ENCODE measurements at places on chromosomes 16 and 17. TPM values are rescaled to one million over a fixed set of nuclear protein-coding genes. Genes with fewer than 3 reads are reported as not detected.

- DNase-seq = no peak
These were observed 37.6 kb upstream of the KLHDC4 start for GRCh38 chr16:87803385-87803784.

DNA sequence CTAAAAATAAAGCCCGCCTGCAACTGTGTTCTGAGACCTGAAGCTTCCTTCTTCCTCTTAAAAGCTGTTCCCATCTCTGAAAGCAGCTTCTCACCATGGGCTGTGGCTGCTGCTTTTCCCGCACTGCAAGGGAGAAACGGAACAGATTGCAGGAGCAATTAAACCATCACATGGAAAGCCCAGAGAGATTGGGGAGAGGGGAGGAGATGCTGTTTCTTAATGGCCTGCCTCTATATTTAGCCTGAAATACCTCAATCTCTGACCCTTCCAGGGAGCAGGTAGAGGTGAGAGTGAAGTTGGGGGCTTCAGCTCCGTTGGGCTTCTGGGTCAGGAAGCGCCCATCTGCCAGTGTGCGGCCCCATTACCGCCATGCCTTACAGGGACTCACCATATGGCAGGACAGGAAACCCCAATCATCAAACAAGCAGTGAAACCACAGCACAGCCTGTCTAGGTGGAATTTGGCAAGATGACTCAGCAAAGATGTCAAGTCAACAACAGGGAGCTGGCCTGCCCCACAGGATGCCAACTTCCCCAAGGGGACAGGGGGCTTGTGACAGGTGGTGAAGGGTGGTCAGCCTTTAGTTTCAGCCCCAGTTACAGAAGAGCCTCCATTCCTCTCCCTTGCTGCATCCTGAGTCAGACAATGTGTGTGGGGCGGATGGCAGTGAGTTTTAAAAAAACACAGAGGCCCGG lies 286.6 kb upstream of the CCL2 start:
- no peak for DNase-seq

GRCh38 chr17:61714300-61714699 lies 123.3 kb upstream of the NACA2 start:
- no peak for DNase-seq

- DNase-seq = no peak
These were observed 846 bp downstream of the CPNE7 start for GRCh38 chr16:89576153-89577054.

GRCh38 chr16:31063843-31064611 lies 10.0 kb downstream of the ZNF668 start:
- DNase-seq = no peak

- DNase-seq = no peak
These were observed 19.1 kb downstream of the ZFHX3 start for GRCh38 chr16:73028721-73029361.

- peak; percentile 14 for DNase-seq
These were observed 263.8 kb downstream of the HS3ST3A1 start for GRCh38 chr17:13337864-13338371.

GRCh38 chr17:12789075-12789480 lies 220 bp upstream of the ARHGAP44 start:
- DNase-seq = no peak

GRCh38 chr16:4505356-4506147 lies 29.4 kb downstream of the HMOX2 start:
- no peak for DNase-seq

DNA sequence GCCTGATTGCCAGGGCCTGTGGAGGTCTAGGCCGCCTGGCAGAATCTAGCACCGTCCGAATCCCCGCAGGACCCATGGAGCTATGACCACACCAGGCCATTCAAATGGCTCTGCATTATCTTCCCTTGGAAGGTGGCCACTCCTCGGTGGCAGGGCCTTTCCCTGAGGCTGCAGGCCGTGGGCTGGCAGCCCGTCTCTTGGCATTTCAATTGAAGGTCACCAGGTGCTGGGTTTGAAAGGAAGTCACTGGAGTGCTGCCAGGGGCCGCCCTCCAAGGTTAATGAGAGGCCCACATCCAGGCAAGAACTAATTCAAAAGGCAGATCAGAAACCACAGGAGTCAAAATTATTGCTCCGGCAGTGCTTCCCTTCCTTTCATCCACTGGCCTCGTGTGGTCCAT lies 27.7 kb upstream of the CACNG5 start:
- no peak for DNase-seq

GRCh38 chr16:9670033-9670432 lies 512.2 kb downstream of the GRIN2A start:
- DNase-seq = no peak

- no peak for DNase-seq
These were observed 88.3 kb upstream of the PLEKHM1 start for GRCh38 chr17:45578516-45579455.

- no peak for DNase-seq
These were observed 4.4 kb downstream of the MYL4 start for GRCh38 chr17:47213540-47213939.

GRCh38 chr16:81151648-81152310 lies 55.6 kb upstream of the GCSH start:
- no peak for DNase-seq

DNA sequence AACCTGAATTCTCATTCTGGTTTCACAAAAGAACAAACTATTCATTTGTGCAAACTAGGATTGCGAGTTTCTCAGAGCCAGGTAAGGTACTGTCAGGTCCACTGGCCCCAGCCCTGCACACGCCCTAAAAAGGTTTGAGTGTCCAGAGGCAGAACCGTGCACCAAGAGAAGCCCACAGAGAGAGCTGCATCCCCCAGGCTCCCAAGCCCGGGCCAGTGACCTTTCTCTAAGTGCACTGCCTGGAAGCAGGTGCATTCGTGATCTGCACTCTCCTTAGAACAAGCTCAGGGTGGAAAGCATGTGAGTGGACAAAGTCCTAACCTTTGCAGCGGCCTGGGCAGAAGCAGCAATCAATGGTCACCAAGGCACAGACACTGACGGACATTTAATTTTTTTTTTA lies 26.8 kb downstream of the MEAK7 start:
- no peak for DNase-seq

Gene TM4SF5
- total RNA-seq = not detected

Gene HNF1B
- 0.99 TPM for total RNA-seq

Gene PFAS
- total RNA-seq = 34.3 TPM

Gene CAPNS2
- total RNA-seq = not detected

Gene CHST4
- not detected for total RNA-seq

Gene SMPD3
- not detected for total RNA-seq

Gene KRTAP17-1
- not detected for total RNA-seq
